ENCODE measurements at places on chromosomes 2 and 18.

DNA sequence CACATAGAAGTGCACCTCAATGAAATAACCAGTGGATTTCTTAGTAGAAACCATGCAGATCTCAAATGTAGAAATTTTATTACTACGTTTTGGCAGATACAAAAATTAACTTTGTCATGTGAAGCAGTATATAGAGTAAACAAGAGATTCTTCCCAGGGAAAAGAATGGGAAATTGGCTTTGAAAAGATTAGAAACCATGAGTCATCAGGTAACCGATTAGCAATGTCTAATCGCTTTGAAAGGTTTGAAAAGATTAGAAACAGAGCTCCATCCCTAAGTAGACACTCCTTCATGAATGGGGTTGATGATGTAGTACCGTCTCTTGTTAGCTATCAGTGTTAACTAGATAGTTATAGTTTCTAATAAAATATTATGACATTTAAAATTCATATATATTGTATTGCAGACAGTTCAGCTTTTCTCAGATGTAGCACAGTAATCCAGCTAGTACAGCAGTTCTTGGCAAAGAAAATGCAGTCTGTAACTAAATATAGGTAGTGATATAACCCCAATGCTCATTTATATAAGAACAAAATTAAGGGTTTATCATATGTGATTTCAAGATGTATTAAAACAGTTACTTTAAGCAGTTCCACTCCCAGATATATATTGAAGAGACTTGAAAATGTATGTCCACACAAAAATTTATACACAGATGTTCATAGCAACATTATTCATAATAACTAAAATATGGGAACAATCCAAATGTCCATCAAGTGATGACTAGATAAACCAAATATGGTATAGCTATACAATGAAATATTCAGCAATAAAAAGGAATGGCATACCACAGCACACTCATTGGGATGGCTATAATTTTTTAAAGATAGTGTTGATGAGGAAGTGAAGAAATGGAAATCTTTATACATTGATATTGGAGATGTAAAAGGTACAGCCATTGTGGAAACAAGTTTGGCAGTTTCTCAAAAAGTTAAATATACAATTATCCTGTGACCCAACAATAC, 113.9 kb downstream of the PTPN4 start:
- no peak for DNase-seq

DNA sequence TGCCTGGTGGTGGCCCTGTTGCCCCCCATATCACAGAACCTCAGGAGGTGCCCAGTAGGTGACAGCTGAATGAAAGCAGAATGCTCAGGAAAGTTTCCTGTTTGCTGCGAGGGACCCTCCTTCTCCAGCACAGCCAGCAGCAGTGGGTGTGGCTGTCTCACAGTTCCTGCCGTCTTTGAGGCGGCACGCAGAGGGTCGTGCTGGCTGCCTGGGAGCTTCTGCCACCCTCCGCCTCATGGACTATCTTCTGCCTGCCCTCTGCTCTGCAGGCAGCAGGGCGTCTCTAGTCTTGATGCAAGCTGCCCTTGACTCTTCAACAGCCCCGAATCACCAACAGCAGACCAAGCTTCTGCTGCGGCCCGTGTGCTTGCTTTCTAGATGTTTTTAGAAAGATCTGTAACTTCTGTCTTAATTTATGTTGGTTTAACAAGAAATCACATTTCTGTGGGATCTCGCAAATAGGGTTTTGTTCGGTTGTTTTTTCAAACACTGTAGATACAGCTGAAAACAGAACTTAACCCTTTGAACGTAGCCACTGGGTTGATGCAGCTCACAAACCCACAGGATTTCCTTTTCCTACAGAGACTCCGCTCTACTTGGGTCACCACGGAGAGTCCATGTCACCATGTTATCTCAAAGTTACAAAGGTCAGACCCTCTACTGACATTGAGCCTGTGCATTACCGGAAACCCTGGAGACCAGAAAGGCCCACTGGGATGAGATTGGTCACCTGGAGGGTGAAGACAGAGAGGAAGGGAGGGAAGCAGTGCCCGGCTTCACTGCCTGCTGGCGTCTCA, 144.9 kb downstream of the ACOXL start:
- DNase-seq = peak; percentile 11

- no peak for DNase-seq
Observed at GRCh38 chr18:48308755-48309575, 100.2 kb downstream of the ZBTB7C start.

GRCh38 chr18:48126240-48126639, 195.8 kb upstream of the SMAD2 start:
- no peak for DNase-seq

GRCh38 chr2:26462511-26463243, 15.2 kb downstream of the OTOF start:
- no peak for DNase-seq

DNA sequence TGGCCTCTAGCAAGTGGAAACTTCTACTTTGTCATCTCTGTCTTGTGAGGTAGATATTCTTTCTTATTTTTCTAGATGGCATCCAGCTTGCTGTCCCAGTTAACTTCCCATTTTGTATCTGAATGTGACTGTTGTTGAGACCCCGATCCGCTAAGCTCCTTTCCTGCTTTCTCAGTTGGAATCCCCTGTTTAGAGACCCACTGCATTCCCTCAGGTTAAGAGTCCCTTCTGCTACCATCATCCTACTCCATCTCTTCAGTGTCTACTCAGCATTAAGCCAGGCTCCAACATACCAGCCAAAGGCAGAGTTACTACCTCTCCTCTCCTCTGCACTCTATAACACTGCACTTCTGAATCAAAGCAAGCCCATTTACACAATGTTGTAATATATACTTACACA, 1300.4 kb upstream of the CHAC2 start:
- no peak for DNase-seq

DNA sequence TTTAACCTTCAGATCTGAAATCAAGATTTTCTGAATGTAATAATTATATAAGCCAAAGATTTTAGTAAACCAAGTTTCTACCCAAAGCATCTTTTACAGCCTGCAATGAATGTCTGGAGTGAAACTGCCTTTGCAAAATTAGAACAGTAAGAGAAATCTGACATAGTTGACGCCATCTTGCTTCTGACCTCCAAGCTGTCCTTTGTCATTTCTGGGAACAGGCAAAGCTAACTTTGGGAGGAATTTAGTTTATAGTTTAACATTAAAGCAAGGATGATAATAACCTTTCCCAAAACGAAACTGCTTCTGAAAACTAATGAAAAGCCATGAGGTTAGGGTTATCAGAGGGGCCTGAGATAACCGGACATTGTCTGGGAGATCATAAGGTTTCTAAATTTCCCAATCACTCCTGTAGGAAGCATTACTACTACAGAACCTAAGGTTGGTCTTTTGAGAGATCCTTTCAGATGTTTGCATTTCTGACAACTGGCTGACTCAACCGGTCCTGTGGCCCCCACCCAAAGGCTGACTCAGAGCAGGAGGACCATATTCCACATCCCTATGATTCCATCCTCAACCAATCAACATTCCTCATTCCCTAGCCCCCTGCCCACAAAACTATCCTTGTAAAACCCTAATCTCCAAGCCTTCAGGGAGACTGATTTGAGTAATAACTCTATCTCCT, 124.5 kb downstream of the TMEM131 start:
- no peak for DNase-seq

DNA sequence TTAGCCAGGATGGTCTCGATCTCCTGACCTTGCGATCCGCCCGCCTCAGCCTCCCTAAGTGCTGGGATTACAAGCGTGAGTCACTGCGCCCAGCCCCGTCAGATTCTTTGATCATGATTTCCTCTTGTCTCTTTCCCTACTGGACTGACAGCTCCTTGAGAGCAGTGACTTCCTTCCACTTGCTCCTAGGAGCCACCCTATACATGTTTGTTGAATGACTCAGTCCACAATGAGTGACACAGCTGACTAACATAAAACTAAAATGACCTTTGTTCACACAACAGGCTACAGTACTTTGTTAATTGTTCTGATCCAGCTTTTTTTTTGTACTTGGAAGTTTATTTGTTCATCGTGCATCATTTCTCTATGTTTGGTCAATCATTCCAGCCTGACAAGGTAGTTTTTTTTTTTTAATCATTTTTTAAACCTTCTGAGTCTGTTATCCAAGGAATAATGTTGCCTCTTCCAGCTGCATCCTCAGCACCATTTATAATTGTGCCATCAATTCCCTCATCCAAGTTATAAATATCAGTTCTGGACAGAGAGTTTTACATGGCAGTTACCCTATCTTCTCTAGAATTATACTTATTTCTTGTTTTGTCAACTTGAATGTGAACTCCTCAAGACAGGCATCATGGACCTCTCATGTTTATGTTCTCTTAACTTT, 42.9 kb upstream of the TUBA3E start:
- no peak for DNase-seq

- DNase-seq = no peak
Observed at GRCh38 chr2:137056704-137057103, 291.4 kb downstream of the THSD7B start.

DNA sequence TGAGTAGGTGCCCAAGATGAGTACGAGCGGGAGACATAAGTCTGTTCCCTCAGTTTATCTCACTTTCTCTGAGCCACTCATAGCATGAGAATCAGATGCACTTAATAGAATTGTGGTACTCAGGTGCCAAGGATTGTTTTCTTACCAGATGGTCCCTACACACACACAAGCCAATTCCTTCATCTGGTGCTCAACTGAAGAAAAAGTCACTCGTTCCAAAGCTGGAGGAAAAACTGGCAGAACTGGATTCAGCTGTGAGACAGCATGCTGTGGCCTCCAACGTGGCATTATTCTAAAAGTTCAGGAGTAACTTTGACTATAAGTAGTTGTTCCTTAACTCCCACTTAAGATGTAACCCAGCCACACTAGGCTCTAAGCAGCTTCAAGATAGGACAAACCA, 33.4 kb upstream of the ABCA12 start:
- DNase-seq = peak; percentile 3

GRCh38 chr2:30684516-30684915, 122.7 kb downstream of the CAPN13 start:
- DNase-seq = no peak
